ENCODE measurements at places on chromosomes 4 and X.

DNA sequence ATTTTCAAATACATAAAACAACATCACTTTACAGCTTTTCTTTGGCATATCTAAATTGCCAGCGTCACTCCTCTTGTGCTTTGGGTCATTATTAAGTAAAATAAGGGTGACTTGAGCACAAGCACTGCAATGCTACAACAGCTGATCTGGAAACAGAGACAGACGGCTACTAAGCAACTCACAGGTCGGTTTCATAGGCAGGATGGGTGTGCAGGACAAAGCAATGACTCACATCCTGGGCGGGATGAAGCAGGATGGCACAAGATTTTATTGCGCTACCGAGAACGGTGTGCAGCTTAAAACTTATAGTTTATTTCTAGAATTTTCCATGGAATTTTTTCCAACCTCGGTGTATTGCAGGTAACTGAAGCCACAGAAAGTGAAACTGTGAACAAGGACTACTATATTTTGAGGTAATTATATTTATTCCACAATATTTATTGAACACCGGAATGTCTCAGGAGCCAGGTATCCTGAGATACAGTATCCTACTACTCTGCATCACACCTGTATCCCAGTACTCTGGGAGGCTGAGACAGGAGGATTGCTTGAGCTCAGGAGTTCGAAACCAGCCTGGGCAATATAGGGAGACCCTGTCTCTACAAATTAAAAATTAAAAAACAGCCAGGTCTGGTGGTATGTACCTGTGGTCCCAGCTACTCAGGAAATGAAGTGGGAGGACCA is 215.5 kb downstream of the APBB2 start:
- DNase-seq: no peak

- no peak for DNase-seq
Measured at GRCh38 chr4:143184217-143184502, 557 bp upstream of the USP38 start.

DNA sequence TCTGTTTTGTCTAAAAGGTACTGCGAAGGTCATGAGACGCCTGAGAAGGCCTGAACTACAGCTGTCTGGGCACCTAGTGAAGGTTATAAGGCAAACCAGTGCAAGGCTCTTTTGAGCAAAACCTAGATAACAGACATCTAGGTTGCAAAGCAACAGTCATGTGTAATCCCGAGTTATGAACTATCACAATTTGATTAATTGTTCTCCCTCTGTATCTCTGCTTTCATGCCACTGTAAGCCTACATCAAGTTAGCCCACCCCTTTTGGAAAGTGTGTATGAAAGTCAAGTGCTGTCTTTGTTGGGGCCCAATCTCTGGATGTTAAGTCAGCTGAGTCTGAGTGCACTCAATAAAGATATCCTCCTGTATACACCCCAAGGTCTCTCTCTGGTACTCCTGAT is 31.9 kb upstream of the UGT2B7 start:
- no peak for DNase-seq

- no peak for DNase-seq
Measured at GRCh38 chr4:16027626-16028025, 56.2 kb downstream of the PROM1 start.

DNA sequence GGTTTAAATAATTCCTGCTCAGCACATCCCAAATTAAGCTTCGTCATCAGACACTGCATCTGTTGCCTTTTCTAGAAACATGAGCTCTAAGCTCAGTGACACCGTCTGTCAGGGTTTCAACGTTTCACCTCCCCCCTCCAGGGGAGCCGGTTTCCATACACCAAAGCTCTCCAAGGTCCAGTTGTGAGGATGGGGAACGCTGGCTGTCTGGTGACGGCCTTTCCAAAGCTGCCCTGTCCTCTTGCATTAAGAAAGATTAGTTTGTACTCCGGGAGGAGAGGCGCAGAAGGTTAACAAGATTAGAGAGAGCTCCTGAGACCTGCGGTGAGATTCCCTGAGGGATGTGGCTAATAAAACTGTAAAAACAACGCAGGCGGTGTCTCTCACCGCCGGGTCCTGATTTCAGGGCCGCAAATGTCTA is 43.2 kb downstream of the ASMT start:
- DNase-seq: peak; percentile 92

DNA sequence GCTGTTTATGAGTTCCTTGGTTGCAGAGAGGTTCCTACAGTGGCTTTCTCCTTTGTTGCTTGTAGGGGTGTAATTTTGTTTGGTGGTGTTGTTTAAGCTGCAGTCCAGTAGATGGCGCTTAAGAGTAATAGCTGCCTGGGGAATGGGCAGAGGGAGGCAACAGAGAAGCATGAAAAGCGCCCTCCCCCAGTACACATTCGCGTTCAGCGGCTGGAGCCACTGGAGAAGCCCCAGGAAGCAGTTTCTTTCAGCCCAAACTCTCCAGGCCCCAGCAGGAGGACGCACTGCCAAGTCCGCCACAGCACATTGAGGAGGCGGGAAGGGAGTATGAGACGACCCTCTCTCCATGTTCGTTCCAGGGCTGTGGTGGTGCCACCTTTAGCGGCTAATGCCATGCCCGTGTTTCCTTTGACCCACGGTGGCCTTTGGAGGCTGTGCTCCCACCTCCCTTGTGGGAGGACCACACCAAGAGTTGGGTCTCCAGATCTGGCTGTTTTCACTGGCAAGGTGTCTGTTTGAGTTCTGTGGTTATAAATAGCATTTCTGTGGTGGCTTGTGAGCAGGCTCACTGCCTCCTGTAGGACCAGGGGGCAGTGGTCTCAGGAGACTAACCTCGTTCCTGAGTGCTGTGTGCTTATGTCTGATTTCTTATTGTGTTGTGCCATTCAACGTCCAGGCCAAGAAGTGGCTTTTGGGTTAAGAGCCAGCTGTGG is 252.3 kb downstream of the ARHGAP10 start:
- DNase-seq: peak; percentile 47

GRCh38 chr4:25919676-25920075 is 5.7 kb downstream of the SMIM20 start:
- DNase-seq: no peak

GRCh38 chr4:153159728-153160221 is 44.5 kb upstream of the TRIM2 start:
- no peak for DNase-seq

DNA sequence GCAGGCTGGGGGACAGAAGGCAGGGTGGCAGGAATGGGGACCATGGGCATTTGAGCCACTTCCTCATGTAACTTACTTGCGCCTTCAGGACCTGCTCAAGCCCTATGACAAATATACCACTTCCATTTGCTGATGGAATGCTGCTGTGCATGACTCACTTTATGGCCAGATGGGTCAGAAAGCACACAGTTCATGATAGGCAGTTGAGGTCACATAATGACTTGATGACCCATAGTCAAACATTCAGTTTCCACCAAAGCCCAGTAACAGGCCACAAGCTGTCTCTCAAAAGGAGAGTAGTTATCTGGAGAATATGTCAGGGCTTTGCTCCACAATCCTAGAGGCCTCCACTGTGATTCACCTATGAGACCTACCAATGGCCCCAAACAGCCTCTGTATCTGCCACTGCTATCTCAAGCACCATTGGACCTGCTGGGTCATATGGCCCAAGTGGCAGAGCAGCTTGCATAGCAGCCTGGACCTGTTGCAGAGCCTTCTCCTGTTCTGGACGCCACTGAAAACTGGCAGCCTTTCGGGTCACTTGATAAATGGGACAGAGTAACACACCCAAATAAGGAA is 5.3 kb upstream of the PAPSS1 start:
- no peak for DNase-seq

- DNase-seq: no peak
Measured at GRCh38 chrX:28491322-28491721, 95.9 kb upstream of the IL1RAPL1 start.

GRCh38 chr4:7716010-7716721 is 223.5 kb downstream of the AFAP1 start:
- no peak for DNase-seq

GRCh38 chr4:10111067-10111801 is 5.4 kb downstream of the WDR1 start:
- DNase-seq: no peak

GRCh38 chrX:77969538-77969937 is at the start of gene PGAM4:
Gene PGAM4 (minus strand): TSS chrX:77969638. CDS start chrX:77969638, 0 bp downstream.
- no peak for DNase-seq

DNA sequence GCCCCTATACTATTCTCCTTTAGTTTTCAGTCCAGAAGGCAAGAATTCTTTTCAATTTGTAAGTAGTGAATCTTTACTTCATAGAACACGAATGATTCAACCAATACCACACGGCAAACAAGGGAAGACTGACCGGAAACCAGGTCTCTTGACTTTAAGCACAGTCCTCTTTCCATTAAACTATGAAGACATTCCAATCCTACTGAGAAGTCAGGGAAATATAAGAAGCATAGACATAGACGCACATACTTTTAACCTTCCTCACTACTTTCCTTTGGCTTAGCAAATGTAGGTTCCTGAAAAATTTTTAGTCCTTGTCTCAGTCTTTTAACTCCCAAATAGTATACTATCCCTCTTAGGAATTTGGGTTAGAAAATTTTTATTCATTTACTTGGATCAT is 9.1 kb downstream of the CHRDL1 start:
- DNase-seq: no peak

- DNase-seq: no peak
Measured at GRCh38 chr4:48270523-48270897, 872 bp upstream of the TEC start.

GRCh38 chr4:89511776-89512175 is 204.2 kb upstream of the GPRIN3 start:
- DNase-seq: no peak

GRCh38 chr4:169099771-169100180 is 89.7 kb upstream of the CBR4 start:
- no peak for DNase-seq

DNA sequence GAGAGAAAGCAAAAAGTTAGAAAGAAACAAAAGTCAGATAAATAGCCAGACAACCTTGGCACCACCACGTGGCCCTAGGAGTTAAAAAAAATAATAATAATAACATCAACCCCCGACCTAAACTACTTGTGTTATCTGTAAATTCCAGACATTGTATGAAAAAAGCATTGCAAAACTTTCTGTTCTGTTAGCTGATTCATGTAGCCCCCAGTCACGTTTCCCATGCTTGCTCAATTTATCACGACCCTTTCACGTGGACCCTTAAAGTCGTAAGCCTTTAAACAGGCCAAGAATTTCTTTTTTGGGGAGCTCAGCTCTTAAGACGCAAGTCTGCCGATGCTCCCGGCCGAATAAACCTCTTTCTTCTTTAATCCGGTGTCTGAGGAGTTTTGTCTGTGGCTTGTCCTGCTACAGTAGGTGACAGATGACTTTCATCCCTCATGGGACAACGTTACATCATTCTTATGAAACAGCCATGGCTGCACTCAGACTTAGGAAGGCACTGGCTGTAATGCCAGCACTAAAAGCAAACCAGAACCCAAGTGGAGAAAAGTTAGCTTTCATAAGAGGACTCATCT is 520 bp downstream of the ACOX3 start:
- DNase-seq: no peak

GRCh38 chr4:72496119-72496518 is 72.9 kb downstream of the ADAMTS3 start:
- DNase-seq: no peak

DNA sequence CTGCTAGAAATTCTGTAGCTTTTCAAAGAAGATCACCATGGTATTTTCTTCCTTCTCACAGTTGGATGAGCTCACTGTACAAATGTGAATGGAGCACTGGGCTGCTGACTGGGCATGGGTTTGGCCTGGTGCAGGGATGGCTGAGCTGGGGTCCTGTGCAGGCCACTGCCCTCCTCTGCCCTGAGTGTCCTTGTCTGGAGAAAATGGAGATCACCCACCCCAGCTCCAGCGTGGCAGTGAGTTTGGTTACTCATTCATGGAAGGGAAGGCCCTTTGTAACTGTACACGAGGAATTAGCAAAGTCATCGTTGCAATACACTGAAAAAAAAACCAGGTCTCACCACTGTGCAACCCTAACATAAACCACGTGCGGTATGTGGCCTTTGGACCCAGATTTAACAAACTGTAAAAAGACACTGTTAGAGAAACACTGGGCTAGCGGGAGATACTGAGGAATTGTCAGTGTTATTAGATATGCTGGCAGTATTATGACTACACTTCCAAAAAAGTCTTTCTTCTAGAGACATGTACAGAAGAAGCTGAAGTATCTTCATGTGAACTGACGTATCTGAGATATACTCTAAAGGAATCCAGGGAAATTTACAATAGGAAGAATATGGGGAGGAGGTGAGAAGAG is 16.1 kb upstream of the TBC1D14 start:
- DNase-seq: no peak

DNA sequence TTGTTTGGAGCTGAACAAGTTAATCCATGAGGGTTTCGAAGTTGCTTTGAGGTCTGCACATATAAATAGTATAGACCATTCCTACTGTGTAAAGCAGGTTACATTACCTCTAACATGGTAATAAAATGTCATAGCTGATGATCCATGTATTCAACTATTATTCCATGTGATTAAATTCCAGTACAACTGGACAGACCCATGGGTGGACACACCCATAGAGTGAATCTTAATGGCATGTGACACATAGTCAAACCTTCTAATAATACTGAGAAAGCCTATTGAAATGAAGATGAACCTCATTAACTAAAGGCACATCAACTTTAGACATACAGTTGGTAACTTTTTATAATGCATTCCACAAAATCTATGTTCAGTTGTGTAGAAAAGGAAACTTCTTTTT is 28.5 kb downstream of the FHIP1A start:
- no peak for DNase-seq

DNA sequence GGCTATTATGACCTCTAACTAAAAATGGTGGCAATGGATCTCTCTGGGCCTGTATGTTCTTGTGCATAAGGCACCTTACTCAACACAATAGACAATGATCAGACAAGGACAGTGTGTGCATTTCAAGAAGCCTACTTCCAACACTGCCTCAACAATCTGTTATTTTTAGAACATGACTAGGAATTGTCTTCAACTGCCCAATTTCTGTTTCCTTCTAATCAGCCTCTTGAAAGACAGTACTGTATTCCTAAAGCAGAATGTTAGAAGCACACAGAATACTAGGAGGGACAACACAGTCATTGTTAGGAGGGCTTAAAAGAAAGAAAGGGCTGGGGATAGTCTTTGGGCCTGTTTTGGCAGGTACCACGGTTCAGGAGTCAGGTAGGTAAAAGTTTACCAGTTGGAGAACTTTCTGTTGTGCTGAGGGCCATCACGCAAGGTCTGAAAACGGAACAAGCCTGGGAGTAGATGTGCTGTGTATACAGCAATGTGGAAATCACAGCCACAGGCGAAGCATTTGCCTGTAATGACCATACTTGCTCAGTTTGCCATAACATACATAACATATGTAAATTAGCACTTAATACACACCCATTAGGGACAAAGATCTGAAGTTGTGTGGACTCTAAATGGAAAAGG is 100.8 kb upstream of the ATXN3L start:
- no peak for DNase-seq

DNA sequence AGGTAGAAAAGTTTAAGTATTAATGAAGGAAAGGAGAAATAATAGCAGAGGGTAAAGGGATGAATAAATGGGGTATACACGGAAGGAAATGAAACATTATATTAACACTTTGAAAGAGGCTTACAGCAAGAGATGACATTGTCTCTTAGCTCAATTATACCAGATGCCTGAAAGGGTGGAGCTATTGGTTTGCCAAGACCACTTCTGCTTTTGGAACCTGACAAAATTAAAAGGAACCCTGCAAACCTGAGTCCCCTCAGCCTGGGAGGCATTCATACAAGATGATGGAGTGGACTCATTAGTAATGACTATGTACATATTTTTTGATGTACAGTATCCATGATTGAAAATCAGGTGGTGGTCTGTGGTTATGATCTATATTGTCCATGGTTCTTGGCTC is 45.1 kb upstream of the HPF1 start:
- no peak for DNase-seq

- no peak for DNase-seq
Measured at GRCh38 chr4:56424697-56425514, 10.5 kb downstream of the PPAT start.

GRCh38 chr4:74235135-74235534 is 73.1 kb upstream of the EPGN start:
- DNase-seq: no peak

Measured in NCI-H1092 treated with DMSO at 0.1 percent for 48 hours (cell line).